ENCODE measurements at places on chromosomes 5 and 9. TPM values are rescaled to one million over a fixed set of nuclear protein-coding genes. Genes with fewer than 3 reads are reported as not detected.
A peak's percentile ranks its signal among the peaks of the same experiment; 100 is the strongest.

SLC25A2 gene
- 1.3 TPM for total RNA-seq

GRCh38 chr9:90838098-90838497 lies 36.5 kb downstream of the SYK start:
- peak; percentile 12 for DNase-seq

- DNase-seq = no peak
Observed at GRCh38 chr5:45737153-45737552, 41.0 kb upstream of the HCN1 start.

GRCh38 chr9:107685376-107685775 lies 195.8 kb upstream of the KLF4 start:
- DNase-seq = no peak

FOXD4L4 gene
- total RNA-seq = 0.47 TPM

GRCh38 chr5:168693297-168693696 lies 114.1 kb upstream of the PANK3 start:
- no peak for DNase-seq

- DNase-seq = peak; percentile 59
Observed at GRCh38 chr5:169945831-169946261, 34.4 kb downstream of the INSYN2B start.

DNA sequence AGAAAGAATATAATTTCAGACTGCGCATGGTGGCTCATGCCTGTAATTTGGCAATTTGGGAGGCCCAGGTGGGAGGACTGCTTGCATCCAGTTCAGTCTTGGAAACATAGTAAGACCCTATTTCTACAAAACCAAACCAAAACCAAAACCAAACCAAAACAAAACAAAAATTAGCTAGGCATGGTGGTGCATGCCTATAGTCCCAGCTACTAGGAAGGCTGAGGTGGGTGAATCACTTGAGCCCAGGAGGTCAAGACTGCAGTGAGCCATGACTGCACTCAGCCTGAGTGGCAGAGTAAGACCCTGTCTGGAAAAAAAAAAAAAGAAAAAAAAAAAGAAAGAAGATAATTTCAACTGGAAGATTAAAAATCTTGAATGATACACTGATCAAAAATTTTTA lies 137.0 kb upstream of the ACOT12 start:
- DNase-seq = no peak

DNA sequence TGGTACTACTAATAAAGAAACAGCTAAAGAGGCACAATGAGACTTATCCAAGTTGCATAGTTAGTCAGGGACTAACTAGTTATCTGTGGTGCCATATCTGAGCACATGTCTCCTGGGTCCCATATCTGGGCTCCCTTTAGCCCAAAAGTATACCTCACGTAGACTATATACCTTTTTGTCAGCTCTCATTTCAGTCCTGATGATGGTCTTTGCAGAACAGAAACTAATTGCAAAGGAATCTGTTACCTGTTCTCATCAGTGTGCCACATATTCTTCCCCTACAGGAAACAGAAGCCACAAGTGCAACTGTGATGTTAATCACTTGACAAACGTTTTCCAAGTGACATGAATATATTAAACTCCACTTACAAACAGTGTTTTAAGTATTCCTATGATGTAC lies 395.2 kb downstream of the KIAA0825 start:
- DNase-seq = no peak

DNA sequence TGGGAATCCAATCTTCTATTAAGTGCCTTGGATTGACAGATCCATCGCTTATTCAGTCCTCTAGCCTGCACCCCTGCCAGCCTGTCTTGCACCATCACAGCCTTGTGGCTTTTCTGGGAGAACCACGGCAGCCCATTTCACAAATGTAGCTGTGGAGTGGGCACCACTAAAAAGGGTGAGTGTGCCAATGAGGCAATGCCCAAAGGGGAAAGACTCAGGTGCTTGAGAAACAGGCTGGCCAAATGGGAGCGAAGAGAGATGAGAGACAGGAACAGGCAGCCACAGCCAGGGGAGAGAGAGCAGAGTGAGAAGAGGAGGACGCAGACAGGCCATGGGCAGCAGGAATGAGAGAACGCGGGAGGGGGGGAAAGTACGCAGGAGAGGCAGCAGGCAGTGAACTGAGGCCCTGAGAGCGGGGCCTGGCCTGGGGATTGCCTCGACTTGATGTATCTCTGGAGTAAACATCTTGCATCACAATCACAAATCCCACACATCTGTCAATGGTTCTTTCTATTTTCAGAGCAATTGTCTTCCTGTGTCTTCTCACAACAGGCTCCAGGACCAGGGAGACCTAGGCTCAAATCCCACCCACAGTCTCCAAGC lies 173.1 kb downstream of the SYK start:
- no peak for DNase-seq

TXNDC8 gene
- total RNA-seq = not detected

DNA sequence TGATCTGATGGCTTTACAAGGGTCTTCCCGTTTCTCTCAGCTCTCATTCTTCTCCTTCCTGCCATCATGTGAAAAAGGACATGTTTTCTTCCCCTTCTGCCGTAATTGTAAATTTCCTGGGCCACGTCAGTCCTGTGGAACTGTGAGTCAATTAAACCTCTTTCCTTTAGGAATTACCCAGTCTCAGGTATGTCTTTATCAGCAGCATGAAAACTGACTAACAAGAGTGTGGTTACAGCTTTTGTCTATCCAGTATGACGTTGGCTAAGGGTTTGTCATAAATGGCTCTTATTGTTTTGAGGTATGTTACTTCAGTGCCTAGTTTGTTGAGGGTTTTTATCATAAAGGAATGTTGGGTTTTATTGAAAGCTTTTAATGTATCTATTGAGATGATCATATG lies 501.6 kb downstream of the CAAP1 start:
- no peak for DNase-seq

PTCD2 gene
- 17.0 TPM for total RNA-seq

- DNase-seq = peak; percentile 80
Observed at GRCh38 chr9:122261469-122261881, 3.2 kb downstream of the RBM18 start.

All from ureter (tissue), 1 donor.